C1 segment of cervical spinal cord (tissue), 14 donors: ENCODE measurements at places on chromosomes 6 and 20.

DNA sequence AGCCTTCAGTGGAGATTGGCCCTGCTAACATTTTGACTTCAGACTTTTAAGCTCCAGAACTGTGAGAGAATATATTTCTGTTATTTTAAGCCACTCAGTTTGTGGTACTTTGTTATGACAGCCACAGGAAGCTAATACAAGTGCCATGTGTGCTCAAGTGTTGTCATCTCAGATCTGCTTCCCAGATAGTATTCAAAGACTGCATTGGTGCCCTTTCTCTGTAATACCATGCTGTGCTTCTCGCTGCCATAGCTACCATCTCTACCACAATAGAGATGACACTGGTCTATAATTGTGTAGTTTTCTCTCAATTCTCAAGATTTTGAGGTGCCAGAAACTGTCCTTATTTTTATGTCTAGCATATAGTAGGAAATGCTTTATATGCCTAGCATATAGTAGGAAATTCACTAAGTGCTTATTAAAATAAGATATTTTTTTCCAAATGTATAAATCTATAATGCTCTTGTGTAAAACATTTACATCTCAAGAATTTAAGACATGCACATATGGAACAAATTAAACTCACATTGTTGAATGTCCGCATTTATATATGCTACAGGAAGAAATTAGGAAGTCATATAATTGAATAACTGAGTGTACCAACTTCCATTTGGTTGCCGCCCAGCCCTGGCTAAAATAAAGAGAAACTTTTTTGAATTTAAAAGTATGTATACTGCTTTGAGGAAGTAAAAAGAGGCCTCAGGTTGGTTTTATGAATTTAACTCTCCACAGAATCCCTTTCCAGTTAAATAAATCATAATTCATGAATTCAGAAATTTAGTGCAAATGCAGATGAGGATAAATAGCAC lies 77.6 kb downstream of the TPBG start:
- DNase-seq = no peak

GRCh38 chr20:62212299-62212698 lies 7.8 kb downstream of the HRH3 start:
- no peak for DNase-seq

DNA sequence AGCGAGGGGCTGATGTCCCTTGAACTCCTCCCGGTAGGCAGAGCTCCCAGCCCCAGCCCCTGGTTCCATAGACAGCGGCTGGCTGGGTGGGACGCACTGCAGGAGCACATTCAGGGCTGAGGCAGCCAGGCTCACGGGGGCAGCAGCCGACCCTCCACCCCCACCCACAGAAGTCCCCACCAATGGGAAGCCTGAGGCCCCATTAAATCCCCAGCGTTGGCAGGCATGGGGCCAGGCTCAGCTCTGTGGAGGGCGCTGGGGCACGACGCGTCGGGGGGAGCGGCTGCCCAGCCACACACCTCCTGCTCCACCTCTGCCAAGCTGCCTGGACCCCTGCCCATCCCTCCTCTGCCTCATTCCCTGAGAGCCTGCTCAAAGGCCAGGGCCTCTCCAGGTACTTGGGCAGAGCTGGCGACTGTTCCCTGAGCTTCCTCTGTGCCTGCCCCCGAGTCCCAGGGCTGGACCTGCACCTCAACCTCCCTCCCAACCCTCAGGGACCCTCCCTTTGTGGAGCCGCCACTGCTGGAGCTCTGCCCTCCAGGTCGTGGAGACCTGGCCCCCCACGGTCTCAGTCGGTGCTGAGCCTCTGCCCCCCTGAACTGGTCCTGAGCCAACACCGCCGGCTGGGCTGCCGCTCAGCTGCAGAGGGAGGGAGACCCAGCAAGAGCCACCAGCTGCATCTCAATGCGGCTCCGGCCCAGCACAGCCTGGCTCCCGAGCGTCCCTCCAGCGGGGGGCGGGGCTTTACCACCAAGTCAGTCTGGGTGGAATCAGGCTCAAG lies 9.1 kb downstream of the CHRNA4 start:
- peak; percentile 45 for DNase-seq

DNA sequence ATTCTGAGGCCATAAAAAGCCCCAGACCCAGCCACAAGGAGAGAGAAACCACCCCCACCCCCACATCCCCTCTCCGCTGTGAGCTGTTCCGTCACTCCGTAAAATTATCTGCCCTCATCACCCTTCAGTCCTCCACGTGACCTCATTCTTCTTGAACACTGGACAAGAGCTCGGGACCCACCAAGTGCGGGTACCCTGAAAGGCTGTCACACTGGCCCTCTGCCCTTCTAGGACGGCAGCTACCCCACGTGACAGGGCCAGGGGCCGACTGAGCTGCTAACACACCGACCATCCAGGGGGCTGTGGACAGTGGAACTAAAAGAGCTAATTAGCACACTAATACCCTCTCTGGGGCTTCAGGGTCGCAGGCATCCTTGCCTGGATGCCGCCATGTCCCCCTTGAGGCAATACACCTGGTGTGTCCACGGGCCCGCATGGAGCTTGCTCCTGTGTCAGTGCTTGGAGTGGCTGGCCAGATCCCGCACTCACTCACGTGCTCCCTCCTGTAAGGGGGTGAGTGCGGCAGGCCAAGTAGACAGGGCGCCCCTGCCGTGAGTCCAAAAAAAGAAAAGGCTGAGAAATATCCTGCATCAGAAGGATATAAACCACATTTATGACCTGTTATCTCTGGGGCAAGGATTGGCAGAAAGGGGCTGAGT lies 29.2 kb upstream of the AHCY start:
- DNase-seq = no peak

DNA sequence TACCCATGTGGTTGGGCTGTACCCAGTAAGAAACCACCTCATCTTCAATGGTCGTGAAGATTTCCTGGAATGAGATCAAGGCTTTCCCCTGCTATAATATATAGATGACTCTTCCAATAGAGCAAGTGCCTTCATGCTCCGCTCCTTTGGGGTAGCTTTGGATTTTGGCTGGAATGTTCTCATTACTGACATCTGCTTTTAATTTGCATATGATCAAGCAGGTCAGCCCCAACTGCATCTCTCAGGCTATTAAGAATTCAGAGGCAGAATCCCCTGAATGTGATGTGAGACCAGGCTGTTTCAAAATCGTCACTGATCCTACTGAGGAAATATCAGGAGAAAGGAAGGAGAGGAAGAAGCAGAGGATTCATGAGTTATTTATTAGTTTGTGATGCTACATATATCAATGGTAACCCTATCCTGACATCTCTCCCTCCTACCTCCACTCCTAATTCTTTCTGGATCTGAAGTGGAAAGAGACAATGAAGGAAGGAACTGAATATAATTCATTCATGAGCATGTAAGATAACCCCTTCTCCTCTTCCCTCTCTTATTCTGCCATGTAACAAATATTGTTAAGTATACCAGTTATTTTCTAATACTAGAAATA lies 47.6 kb upstream of the FUCA2 start:
- no peak for DNase-seq

DNA sequence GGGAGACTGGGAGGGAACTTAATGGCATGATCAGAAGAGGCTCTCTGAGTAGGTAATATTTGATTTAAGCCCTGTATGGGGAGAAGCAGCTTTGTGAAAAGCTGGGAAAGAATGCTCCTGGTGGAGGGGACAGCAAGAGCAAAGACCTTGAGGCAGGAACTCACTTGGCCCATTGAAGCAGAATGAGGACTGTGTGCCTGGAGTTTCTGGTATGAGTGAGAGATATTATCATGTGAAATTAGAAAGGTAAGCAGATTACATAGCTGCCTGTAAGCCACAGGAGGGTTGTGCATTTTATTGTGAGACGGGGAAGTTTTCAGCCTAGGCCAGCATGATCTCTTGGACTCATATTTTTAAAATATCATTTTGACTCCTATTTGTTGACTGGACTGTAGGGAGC lies 502.1 kb downstream of the DHX35 start:
- no peak for DNase-seq

DNA sequence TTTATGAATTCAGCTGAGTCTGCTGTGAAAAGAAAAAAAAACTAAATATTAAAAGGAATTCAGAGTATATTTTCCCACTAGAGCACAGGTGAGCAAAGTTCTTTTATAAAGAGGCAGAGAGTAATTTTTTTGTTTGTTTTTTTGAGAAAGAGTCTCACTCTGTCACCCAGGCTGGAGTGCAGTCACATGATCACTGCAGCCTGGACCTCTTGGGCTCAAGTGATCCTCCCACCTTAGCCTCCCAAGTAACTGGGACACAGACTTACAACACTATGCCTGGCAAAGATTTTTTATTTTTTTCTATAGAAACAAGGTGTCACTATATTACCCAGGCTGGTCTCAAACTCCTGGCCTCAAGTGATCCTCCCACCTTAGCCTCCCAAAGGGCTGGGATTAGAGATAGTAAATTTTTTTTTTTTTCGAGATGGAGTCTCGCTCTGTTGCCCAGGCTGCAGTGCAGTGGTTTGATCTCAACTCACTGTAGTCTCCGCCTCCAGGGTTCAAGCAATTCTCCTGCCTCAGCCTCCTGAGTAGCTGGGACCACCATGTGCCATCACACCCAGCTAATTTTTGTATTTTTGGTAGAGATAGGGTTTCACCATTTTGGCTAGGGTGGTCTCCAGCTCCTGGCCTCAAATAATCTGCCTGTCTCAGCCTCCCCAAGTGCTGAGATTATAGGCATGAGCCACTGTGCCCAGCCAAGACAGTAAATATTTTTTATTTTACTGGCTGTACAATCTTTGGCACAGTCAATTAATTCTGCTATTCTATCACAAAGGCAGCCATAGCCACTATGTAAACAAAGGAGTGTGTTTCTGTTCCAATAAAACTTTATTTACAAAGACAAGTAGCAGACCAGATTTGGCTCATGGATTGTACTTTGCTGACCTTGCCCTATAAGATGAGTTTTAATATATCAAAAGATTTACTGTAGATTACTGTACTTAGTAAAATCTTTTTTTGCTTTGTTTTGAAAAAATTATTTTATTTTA lies 14.5 kb upstream of the B4GALT5 start:
- no peak for DNase-seq

- DNase-seq = peak; percentile 66
These were observed 594 bp downstream of the ARFGEF3 start for GRCh38 chr6:138162111-138162954.
